CD4-positive, alpha-beta T cell (primary cell): ENCODE measurements at places on chromosomes 11 and 22. TPM values are rescaled to one million over a fixed set of nuclear protein-coding genes. Genes with fewer than 3 reads are reported as not detected.

- no peaks in the 10 kb centered on the region for H3K27me3 ChIP-seq
- H3K36me3 ChIP-seq = no peaks in the 10 kb centered on the region
- no peak overlapping the region for H3K4me3 ChIP-seq
- H3K27ac ChIP-seq = no peak overlapping the region
- DNase-seq = no peak
Measured at GRCh38 chr11:115164774-115165173, 339.4 kb downstream of the CADM1 start.

Gene UBXN1
- 222 TPM for total RNA-seq

Gene MMP12
- not detected for total RNA-seq

DNA sequence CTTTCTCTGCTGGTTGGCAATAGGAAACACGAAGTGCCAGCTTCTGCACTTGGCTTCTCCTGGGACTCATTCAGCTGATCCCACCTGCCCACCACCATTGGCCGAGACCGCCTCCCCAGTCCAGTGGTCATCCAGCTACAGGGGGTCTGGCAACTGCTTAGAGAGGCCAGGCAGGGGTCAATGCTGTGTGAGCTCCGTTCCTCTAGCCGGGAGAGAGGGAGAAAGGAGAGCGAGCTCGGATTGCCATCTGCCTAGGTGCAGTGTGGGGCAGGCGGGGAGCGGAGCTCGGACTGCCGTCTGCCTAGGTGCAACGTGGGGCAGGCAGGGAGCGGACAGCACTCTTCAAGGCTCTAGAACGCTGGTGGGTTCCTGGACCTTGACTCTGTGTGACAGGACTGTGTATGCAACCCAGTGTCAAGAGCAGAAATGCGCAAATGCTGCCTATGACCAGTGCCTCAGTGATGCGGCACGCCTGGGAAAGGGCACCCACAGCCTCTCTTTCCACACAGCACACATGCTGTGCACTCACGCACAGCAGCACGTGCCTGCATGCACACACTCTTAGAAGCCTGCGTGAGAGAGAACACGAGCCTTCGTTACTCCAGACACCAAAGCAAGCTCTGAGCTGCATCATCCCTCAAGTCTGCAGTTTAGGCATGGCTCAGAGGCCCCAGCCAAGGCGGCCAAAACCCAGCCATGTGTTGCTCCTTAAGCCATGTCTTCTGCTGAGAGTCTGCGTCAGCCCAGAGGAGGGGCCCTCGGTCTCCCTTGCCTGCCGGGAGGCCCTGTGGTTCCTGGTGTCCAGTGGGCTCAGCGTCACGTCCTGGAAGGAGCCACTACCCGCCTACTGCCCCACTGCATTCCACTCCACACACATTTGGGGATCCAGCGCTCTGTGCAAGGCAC, 26.8 kb upstream of the JAM3 start:
- H3K27ac ChIP-seq = no peak overlapping the region
- no peak overlapping the region for H3K4me3 ChIP-seq
- no peaks in the 10 kb centered on the region for H3K36me3 ChIP-seq
- no peak for DNase-seq
- peaks cover 9% of the 10 kb centered on the region for H3K4me1 ChIP-seq

Gene MS4A4A
- not detected for total RNA-seq

DNA sequence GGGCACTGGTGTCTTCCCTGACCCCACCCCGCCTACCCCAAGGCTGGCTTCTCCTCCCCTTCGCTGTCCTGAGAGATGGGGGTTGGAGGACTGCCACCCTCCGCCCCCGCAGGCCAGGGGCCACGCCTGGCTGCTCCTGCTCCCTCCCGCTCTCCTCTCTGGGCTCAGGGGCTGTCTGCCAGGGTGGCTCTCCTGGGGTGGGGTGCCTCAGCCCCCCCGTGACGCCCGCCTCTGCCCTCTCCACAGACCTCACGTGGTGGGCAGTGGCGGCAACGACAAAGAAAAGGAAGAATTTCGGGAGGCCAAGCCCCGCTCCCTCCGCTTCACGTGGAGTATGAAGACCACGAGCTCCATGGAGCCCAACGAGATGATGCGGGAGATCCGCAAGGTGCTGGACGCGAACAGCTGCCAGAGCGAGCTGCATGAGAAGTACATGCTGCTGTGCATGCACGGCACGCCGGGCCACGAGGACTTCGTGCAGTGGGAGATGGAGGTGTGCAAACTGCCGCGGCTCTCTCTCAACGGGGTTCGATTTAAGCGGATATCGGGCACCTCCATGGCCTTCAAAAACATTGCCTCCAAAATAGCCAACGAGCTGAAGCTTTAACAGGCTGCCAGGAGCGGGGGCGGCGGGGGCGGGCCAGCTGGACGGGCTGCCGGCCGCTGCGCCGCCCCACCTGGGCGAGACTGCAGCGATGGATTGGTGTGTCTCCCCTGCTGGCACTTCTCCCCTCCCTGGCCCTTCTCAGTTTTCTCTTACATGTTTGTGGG, 8.1 kb downstream of the RCOR2 start:
- no peak overlapping the region for H3K4me3 ChIP-seq
- H3K36me3 ChIP-seq = peaks cover 58% of the 10 kb centered on the region
- H3K4me1 ChIP-seq = no peaks in the 10 kb centered on the region
- H3K27me3 ChIP-seq = no peaks in the 10 kb centered on the region

GRCh38 chr11:134999590-134999989, 587.5 kb upstream of the B3GAT1 start:
- no peaks in the 10 kb centered on the region for H3K4me1 ChIP-seq
- no peaks in the 10 kb centered on the region for H3K27me3 ChIP-seq
- H3K4me3 ChIP-seq = no peak overlapping the region

DNA sequence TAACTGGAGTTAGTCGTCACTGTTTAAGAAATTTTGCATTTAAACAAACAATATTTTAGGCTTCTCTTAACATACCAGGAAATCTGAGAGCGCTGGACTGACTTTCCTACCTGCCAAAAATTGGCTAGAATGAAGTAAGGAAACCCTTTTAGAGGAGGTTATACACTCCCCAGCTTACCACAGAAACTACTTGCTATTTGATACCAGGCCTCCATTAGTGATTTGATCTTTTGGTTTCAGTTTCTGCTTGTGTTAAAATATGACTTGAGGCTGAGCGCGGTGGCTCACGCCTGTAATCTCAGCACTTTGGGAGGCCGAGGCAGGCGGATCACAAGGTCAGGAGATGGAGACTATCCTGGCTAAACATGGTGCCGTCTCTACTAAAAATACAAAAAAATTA, 419.9 kb downstream of the LRRC4C start:
- no peaks in the 10 kb centered on the region for H3K36me3 ChIP-seq
- no peak overlapping the region for H3K4me3 ChIP-seq
- no peaks in the 10 kb centered on the region for H3K4me1 ChIP-seq
- no peak overlapping the region for H3K27ac ChIP-seq
- DNase-seq = no peak

Gene SEC14L2
- total RNA-seq = 79.8 TPM

Gene ASCL3
- total RNA-seq = not detected

Gene C11orf21
- 71.2 TPM for total RNA-seq

DNA sequence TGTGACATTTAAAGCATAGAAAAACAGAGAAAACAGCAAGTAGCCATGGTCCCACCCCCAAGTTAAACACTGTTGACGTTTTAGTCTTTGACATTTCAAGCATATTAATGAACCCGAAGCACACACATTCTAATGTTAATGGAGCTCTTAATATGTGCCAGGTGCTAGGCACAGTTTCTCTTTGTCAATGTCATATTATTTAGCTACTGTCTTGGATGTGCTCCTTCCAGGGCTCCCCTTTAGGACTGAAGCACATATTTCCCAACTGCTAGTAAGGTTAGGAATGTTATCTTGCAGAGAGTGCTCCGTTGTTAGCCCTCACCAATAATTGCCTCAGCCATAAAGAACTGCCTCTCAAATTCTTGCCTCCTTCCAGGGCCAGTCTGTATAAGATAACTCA, 716.6 kb upstream of the TENM4 start:
- H3K27me3 ChIP-seq = no peaks in the 10 kb centered on the region
- no peak for DNase-seq
- H3K4me3 ChIP-seq = no peak overlapping the region
- H3K36me3 ChIP-seq = no peaks in the 10 kb centered on the region

Gene OR8B8
- total RNA-seq = not detected

- peaks cover 47% of the 10 kb centered on the region for H3K27me3 ChIP-seq
- H3K4me1 ChIP-seq = peaks cover 26% of the 10 kb centered on the region
- no peaks in the 10 kb centered on the region for H3K36me3 ChIP-seq
Measured at GRCh38 chr11:1548221-1549070, 23.6 kb downstream of the DUSP8 start.

GRCh38 chr11:26231252-26231661, 100.7 kb upstream of the ANO3 start:
- no peaks in the 10 kb centered on the region for H3K4me1 ChIP-seq
- H3K27me3 ChIP-seq = no peaks in the 10 kb centered on the region
- no peak for DNase-seq

- H3K36me3 ChIP-seq = no peaks in the 10 kb centered on the region
- peak within 1 kb of the TSS; percentile 64 for H3K4me3 ChIP-seq
- H3K27me3 ChIP-seq = peaks cover 54% of the 10 kb centered on the region
Measured at GRCh38 chr11:115504276-115505158, at the start of gene CADM1. Gene CADM1 (minus strand): TSS chr11:115504415.

- no peak overlapping the region for H3K4me3 ChIP-seq
- no peak for DNase-seq
- H3K4me1 ChIP-seq = no peaks in the 10 kb centered on the region
- no peaks in the 10 kb centered on the region for H3K36me3 ChIP-seq
Measured at GRCh38 chr11:41309716-41310115, 149.7 kb downstream of the LRRC4C start.

DNA sequence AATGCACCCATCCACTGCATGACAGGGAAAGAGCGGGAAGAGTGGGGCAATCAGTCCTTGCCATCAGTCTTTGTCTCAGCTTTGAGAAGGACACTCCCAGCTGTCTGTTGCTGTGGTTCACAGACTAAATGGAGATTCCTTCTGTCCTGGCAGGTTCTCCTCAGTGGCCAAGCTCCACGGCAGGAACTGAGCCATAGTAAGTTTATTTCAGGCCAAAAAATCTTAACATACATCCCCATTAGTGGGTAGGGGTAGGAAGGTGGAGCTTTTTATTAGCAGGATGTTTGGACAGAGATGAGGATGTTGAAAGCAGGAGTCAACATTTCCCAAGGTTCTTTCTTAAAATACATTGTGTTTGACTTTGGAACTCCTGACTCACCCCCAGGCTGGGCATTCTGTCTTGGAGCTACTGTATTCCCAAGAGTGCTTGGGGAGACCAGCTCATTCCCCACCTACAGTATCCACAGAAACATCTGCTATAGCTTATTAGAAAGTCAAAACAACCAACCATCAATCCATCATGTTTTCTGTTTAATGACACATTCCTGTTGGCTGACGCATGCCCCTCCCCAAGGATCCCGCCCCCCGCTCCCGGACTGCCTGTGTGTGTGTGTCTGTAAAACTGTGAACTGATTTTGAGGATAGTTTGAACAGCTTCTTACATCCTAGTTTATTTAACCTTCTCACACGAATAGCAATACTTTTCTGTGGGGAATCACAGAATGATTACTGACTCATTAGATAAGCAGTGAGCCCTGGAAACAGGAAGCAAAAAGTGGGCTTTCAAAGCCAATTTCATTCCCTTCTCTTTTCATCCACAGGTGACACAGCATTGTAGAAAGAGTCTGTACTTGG, 109.5 kb downstream of the CCDC81 start:
- H3K27me3 ChIP-seq = no peaks in the 10 kb centered on the region
- H3K36me3 ChIP-seq = no peaks in the 10 kb centered on the region
- DNase-seq = no peak
- H3K4me3 ChIP-seq = no peak overlapping the region

DNA sequence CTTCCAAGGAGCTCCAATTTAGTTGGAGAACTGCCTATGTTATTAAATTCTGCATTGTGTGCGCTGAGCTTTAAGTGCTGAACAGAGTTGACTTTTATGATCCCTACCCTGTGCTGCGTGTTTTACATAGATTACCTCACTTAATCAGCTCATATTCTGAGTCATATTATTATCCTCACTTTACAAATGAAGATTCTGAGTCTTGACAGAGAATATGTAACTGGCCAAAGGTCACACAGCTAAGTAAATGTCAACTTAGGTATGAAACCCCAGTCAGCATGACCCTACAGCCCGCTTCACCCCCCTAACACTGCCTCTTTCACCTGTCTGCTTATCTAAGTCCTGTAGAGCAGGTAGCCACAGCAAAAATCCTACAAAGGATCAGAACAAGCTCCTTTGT, 19.8 kb upstream of the TMPRSS5 start:
- no peak overlapping the region for H3K27ac ChIP-seq
- H3K4me3 ChIP-seq = no peak overlapping the region
- H3K36me3 ChIP-seq = no peaks in the 10 kb centered on the region
- no peaks in the 10 kb centered on the region for H3K4me1 ChIP-seq
- no peak for DNase-seq
- H3K27me3 ChIP-seq = no peaks in the 10 kb centered on the region

DNA sequence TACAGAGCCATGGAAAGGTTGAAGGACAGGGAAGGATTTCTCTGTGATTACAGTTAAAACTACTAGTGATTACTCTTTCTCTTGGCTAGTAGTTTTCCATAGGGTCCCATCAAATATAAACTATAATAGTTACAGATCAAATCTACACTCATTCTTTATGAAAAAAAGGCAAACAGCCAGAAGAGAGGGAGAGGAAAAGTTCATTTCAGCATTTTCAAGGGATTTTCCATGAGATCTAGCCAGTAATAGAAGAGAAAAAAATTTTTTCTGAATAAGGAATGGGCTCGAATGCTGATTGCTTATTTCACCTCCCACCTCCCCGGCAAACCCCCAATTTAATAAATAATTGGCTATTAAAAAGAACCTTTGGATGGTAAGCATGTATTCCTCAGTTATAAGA, 74.8 kb upstream of the BLID start:
- no peaks in the 10 kb centered on the region for H3K36me3 ChIP-seq
- no peaks in the 10 kb centered on the region for H3K27me3 ChIP-seq
- H3K27ac ChIP-seq = no peak overlapping the region

- H3K27me3 ChIP-seq = no peaks in the 10 kb centered on the region
- H3K4me1 ChIP-seq = peaks cover 9% of the 10 kb centered on the region
- H3K4me3 ChIP-seq = no peak overlapping the region
- no peaks in the 10 kb centered on the region for H3K36me3 ChIP-seq
- H3K27ac ChIP-seq = no peak overlapping the region
Measured at GRCh38 chr11:32341620-32342613, 93.4 kb downstream of the WT1 start.

- no peak overlapping the region for H3K4me3 ChIP-seq
- H3K4me1 ChIP-seq = peaks cover 4% of the 10 kb centered on the region
- no peak for DNase-seq
- H3K27me3 ChIP-seq = no peaks in the 10 kb centered on the region
- no peaks in the 10 kb centered on the region for H3K36me3 ChIP-seq
Measured at GRCh38 chr11:86595451-86595850, 77.0 kb downstream of the ME3 start.

DNA sequence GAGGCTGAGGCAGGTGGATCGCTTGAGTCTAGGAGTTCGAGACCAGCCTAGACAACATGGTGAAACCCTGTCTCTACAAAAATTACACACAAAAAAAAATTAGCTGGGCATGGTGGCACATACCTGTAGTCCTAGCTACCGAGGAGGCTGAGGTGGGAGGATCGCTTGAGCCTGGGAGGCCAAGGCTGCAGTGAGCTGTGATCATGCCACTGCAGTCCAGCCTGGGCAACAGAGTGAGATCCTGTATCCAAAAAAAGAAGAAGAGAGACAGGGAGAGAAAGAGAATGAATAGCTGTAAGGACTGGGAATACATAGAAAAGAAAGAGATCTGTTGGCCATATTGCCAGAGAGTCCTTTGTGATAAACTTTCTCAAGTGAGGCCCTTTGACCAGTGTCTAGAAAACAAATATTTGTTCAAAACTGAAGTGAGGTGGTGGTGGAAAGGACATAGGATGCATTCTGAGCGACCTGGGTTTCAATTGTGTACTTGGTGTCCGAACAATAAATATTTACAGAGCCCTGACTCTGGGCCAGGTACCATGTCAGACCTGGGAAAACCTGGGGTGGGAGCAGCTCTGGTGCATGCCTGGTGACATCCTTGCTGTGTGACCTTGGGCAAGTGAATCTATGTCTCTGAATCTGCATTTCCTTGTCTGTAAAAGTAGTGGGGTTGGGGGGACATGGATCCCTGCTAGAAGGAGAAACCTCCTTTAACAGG, 89.6 kb upstream of the CRYBB3 start:
- H3K4me1 ChIP-seq = peaks cover 20% of the 10 kb centered on the region
- H3K27me3 ChIP-seq = no peaks in the 10 kb centered on the region
- H3K4me3 ChIP-seq = no peak overlapping the region

Gene OR51B5
- not detected for total RNA-seq
